Mucosa of descending colon (tissue), 3 donors: ENCODE measurements at places on chromosomes 16 and 17.

- DNase-seq, result peak; percentile 39
These were observed at the start of gene ACSM3 for GRCh38 chr16:20763461-20764232. Gene ACSM3, plus strand, starts transcription at chr16:20764014. Its CDS starts 6,021 bp downstream, at chr16:20770035.

- peak; percentile 22 for DNase-seq
These were observed 3.3 kb upstream of the RSAD1 start for GRCh38 chr17:50475362-50475761.

DNA sequence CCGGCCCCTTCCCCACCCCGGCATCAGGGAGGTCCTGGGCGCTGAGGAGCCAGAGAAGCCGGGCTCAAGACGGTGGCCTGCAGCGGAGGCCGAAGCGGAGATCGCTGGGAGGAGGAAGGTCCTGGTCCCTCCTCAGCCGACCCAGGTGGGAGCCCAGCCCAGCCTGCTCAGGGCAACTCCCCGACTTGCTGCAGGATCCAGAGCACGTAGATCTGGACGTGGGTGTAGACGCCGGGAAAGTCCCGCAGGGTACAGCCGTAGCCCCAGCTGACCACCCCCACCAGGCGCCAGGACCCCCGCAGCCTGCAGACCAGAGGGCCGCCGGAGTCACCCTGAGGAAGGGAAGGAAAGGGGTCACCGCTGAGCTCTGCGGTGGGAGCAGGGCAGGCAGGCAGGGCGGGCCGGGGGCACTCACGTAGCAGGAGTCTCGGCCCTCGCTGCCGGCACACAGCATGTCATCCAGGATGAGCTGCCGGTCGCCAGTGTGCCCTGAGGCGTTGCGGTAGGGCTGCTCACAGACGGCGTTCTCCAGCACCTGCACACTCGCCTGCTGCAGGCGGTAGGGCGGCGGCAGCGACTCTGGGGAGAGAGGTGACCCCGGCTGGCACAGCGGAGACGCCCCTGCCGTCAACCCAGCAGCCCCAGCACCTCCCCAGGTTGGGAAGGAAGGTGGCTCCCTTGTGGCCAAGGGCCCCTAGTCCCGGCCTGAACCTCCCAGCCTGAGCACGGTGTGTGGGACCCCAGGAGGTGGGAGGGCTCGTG is 5.4 kb downstream of the TPSD1 start:
- DNase-seq, result no peak

DNA sequence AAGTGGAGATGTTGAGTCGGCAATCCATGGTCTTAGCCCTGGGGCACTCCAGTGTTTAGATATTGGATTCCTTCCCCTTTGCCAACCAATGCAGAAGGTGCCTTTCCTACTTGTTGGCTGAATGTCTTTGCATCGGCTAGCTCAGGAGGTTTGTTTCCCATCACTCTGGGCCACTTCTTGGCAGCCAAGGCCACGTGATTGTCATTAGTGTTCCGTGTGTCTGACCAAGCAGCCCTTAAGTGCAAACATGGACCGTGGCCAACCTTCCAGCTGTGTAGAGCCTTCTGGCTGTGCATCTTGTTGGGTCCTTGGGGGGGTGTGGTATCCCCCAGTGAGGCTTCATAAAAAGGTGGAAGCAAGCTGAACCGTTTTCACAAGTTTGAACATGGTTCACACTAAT is 66.0 kb downstream of the GNAO1 start:
- DNase-seq, result peak; percentile 65

- no peak for DNase-seq
These were observed 7.4 kb upstream of the TMEM204 start for GRCh38 chr16:1525871-1526607.

- DNase-seq, result no peak
These were observed 94.6 kb upstream of the PSMD7 start for GRCh38 chr16:74202009-74202408.

DNA sequence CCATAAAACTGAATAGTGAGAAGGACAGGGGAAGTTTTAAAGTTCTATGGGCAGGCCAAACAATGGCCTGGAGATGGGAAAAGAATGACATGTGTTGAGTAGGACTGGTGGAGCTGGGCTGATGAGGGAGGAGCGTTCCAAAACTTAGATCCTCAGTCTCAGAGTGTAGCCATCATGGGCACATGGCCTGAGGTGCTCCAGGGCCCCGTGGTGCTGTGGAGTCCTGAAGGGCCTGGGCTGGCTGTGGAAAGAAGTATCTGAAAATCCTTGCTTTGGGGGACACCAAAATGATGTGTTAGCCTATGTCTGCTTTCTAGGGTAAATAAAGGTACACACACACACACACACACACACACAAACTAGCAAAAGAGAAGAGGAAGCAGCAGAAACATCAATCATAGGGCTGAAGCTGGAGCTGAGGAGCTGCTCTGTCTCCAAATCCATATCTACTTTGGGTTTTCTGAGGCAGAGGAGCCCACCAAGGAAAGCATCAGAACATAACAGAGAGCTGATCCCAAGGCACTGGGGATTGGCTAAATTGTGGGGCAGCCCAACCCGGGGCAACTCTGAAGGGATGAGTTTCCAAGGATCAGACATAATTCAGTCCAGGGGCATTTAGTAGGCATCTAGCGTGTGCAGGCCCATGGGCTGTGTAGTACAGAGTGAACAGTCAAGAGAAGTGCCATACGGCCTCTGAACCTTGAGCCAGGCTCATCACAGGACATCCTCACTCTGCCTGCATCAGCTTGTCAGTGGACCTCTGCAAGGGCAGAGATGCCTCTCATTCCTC is 85.2 kb downstream of the C16orf78 start:
- DNase-seq, result no peak

- DNase-seq, result no peak
These were observed 59.6 kb downstream of the TANGO6 start for GRCh38 chr16:68902969-68903345.

- no peak for DNase-seq
These were observed 44.1 kb upstream of the MGAT5B start for GRCh38 chr17:76824093-76824492.

- no peak for DNase-seq
These were observed 15.1 kb downstream of the SOX8 start for GRCh38 chr16:996681-997080.

- DNase-seq, result peak; percentile 43
These were observed 44.7 kb downstream of the RPH3AL start for GRCh38 chr17:307741-308507.

GRCh38 chr17:58153046-58153445 is 4.9 kb downstream of the OR4D1 start:
- DNase-seq, result no peak
